ENCODE measurements at places on chromosomes 1 and 21. TPM values are rescaled to one million over a fixed set of nuclear protein-coding genes. Genes with fewer than 3 reads are reported as not detected.
A peak's percentile ranks its signal among the peaks of the same experiment; 100 is the strongest.

Gene C1orf116
- total RNA-seq, result not detected

Gene PLA2G2A
- total RNA-seq, result not detected

DNA sequence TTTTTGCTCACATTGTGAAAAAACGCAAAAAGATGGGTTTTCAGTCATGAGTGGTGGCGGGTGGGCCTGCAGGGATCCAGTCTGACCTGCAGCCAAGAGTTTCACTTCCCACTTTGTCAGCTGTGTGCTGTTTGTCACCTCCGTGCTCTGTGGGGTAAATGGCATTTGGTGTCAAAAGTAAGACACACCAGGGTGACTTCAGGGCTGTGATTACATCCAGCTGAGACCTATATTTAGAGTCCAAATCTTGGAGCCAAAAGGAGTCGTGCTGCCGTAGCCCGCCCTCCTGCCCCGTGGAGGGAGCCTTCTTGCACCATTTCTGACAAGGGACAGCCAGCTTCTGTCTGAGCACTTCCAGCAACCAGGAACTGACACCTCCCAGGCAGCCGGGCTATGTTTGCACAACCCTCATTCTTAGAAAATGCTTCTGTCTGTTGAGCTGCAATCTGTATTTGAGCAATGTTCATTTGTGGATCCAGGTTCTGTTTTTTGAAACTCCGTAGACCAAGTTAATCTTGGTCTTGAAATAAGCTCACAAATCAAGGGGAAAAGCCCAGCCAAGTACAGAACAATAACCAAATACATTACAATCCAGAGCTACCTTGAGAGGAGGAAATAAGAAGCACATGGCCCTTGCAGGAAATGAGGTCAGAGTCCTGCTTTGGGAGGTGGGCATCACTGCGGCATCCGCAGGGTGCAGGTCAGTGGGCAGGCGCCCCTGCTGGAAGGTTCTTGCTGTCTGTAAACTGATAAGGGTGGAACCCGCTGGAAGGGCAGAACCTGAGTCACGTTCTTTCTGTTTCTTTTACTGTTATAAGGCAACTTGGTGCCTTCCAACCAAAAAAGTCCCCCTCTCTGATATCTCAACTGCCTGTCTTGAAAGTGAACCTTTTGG is 14.4 kb downstream of the ABCG1 start:
- DNase-seq, result peak; percentile 28

GRCh38 chr1:204834336-204834735 is 36.3 kb upstream of the NFASC start:
- no peak for DNase-seq

DNA sequence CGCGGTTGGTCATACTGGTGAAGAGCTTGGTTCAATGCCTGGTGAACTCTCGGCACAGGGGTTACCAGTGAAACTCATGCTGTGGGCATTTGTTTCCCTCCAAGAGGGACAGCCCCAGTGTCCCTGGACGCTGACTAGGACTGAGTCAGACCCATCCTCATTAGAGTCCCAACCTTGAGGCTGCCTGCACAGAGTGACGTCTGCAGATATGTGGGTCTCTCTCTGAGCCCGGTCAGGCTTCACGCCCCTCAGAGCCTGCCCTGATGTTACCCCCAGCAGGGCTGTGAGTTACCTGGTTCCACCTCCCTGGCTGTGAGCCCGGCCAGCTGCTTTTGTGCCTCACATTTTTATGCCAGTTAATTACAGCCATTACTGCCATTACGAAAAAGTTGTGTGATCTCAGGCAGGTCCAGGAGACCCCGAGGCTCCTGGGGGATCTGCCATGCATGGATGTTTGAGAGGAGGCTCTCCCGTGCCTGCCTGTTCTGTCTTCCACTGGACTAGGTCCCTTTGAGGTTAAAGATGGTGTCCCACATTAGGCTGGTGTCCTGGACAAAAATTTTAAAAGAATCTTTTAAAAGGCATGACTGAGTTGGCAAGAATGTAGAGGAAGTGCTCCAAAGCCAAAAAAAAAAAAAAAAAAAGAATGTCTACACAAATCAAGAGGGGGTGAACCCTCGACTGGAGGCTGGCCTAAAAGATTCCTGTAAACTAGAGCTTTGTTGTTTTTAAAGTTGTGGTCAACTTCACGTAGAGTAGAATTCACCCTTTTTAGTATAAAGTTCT is 36.6 kb upstream of the PADI1 start:
- DNase-seq, result peak; percentile 92

DNA sequence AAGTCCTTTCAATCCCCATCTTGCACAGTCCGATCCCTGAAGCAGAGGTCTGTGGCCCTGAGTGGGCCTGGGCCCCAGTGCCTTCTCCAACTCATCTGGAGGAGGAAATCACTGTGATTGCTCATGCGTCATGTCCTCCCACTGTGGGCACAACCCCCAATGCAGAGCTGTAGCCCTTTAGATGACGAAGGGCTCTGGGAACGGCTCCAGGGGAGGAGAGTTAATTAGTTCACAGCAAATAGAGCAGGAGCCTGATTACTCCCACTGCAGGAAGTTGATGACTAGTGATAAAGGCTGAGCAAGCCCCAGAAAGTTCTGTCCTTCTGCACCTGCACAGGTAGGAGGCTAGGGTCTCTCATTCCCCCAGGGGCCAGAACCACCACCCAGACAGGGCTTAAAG is 111.5 kb downstream of the CCDC185 start:
- DNase-seq, result peak; percentile 42

GRCh38 chr1:196324345-196324744 is 283.9 kb downstream of the KCNT2 start:
- DNase-seq, result no peak

DNA sequence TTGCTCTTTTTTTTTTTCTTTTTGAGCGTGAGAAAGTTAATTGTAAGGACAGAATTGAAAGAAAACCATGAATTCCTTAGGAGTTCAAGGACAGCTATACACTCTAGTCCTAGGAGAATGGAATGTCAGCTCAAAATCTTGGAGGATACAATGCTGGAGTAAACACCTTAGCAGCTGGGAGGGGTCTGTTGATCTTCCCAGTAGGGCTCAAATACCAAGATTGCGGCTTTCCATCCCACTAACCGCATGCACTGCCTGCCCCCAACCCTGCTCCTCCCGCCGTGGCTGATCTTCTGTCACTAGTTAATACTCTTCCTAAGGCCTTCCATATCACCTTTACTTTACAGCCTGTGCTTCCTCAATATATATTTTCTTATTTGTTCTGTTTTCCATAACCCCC is 2.6 kb upstream of the PDC start:
- no peak for DNase-seq

GRCh38 chr1:114455102-114455785 is 55.8 kb downstream of the TRIM33 start:
- DNase-seq, result no peak

- no peak for DNase-seq
These were observed 90.9 kb downstream of the GIPC2 start for GRCh38 chr1:78136680-78137079.
